Vagina (tissue), 2 donors: ENCODE measurements at places on chromosomes 16 and 17.

- no peak for DNase-seq
Observed at GRCh38 chr17:16258901-16259300, 41.9 kb downstream of the PIGL start.

GRCh38 chr17:66906321-66907278 is 57.9 kb upstream of the CACNG4 start:
- DNase-seq = no peak

- no peak for DNase-seq
Observed at GRCh38 chr17:74859459-74860228, at the start of gene GRIN2C. TSS of gene GRIN2C (minus strand) at chr17:74859885. CDS start at chr17:74855092, 4,793 bp downstream.

DNA sequence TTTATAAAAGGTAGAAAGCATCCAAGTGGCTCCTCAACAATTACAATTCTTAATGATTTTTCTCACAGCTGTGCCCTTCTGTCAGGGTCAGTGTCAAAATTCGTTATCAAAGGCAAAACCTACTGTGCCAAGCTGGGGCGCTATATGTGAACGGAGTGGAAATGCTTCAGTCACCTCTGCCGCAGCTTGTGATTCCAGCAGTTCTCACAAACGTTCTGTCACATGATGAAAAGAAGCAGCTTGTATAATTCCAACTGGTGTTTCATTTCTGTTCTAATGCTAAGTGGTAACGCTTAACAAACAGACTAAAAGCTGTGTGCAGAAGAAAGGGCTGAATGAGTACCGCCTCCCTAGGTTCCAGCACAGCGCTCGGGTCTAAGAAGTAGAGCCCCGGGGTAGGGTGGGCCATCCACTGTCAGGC is 14.2 kb downstream of the PLD6 start:
- no peak for DNase-seq

GRCh38 chr17:45090711-45091110 is 29.6 kb downstream of the NMT1 start:
- no peak for DNase-seq
